ENCODE measurements at places on chromosomes 5 and 9. TPM values are rescaled to one million over a fixed set of nuclear protein-coding genes. Genes with fewer than 3 reads are reported as not detected.

Gene STK32A
- 1.9 TPM for polyA plus RNA-seq

Gene PCDHA7
- 0.10 TPM for polyA plus RNA-seq

Gene CCDC180
- polyA plus RNA-seq = 1.4 TPM

Gene SPOCK1
- polyA plus RNA-seq = 5.4 TPM

Gene PCDHB2
- polyA plus RNA-seq = 0.79 TPM

Gene IL13
- polyA plus RNA-seq = 1.3 TPM

Gene PCDHA4
- under 0.01 TPM for polyA plus RNA-seq

Gene PIP5KL1
- 0.74 TPM for polyA plus RNA-seq

Gene FAM114A2
- 16.8 TPM for polyA plus RNA-seq

Gene SLC6A3
- polyA plus RNA-seq = 0.06 TPM

Gene PCDHAC2
- 0.28 TPM for polyA plus RNA-seq

Gene TCOF1
- 13.6 TPM for polyA plus RNA-seq

Gene SNX18
- 15.9 TPM for polyA plus RNA-seq

Gene TMEM167A
- polyA plus RNA-seq = 57.1 TPM

Gene SHISAL2B
- polyA plus RNA-seq = 1.6 TPM
